ENCODE measurements at places on chromosomes 12 and 14. TPM values are rescaled to one million over a fixed set of nuclear protein-coding genes. Genes with fewer than 3 reads are reported as not detected.

The NR1H4 gene
- total RNA-seq = not detected

The FGF6 gene
- total RNA-seq = not detected

The RPGRIP1 gene
- total RNA-seq = not detected

The ZBTB42 gene
- 6.0 TPM for total RNA-seq

The PARPBP gene
- 10.5 TPM for total RNA-seq

The RNASE7 gene
- 2.2 TPM for total RNA-seq
